ENCODE measurements at places on chromosomes 7 and 10.

- no peak for DNase-seq
These were observed 110.5 kb upstream of the KCTD7 start for GRCh38 chr7:66518151-66518691.

GRCh38 chr10:85789982-85790789 lies 576.4 kb downstream of the GRID1 start:
- DNase-seq: no peak

DNA sequence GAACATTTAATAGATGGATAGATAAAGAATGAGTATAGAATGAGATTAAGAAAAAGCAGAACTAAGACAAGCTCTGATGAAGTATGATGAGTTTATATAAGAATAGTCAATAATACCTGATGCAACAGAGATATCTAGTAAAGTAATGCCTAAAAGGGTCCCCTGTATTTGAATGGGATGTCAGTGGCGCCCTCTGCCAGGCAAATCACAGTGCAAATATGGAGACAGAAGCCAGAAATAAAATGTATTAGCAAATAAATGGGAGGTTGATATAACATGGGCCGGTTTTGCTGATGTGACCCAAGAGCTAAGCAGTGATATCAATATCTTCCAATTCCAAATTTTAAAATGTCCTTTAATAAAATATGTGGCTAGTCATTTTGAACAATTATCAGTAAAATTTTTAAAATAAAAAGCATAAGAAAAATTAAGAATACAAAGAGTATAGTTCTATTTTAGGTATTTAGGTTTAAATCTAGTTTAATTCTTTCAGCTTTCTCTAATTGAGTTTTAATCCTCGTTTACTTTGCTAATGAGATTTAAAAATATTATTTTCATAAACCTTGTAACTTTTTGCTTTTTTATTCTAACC lies 62.6 kb downstream of the ADK start:
- DNase-seq: no peak

GRCh38 chr7:22116451-22117030 lies 170.8 kb upstream of the CDCA7L start:
- no peak for DNase-seq

DNA sequence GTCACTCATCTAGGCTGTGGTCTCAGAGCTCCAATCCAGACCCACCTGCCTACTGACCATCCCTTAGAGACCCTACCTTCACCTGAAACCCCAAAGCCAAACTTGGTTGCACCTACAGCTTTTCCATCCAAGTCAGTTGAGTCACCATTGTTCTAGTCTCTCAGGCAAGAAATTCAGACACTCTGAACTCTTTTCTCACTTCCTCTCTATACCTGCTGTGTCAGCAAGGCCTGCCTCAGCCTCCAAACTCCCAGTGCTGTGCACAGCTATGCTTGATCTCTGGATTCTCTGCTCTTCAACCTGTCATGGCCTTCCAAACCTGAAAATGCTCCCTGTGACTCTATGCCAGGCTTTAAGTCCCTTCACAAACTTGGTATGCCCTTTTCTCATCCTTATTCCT lies 47.4 kb upstream of the MTURN start:
- DNase-seq: no peak

DNA sequence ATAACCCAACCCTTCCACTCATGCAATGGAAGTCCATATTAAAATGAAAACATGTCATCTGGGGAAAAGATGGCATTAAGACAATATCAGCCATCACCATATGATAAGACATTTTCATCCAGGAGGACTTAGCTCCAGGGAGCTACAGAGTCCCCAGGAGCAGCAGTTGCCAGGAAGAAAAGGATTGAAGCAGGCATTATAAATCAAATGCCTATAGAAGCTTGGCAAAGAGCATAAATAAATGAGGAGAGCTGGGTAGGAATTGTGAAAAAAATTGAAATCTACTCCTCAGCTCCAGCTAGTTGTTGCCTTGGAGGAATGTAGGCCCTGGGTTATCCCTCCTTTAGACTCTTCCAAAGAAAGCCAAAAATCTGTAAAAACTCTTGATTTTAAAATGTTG lies 42.5 kb downstream of the FAM13C start:
- DNase-seq: no peak

GRCh38 chr7:106952658-106953231 lies 87.7 kb downstream of the PIK3CG start:
- DNase-seq: no peak

GRCh38 chr7:146172112-146172511 lies 55.5 kb downstream of the CNTNAP2 start:
- no peak for DNase-seq

DNA sequence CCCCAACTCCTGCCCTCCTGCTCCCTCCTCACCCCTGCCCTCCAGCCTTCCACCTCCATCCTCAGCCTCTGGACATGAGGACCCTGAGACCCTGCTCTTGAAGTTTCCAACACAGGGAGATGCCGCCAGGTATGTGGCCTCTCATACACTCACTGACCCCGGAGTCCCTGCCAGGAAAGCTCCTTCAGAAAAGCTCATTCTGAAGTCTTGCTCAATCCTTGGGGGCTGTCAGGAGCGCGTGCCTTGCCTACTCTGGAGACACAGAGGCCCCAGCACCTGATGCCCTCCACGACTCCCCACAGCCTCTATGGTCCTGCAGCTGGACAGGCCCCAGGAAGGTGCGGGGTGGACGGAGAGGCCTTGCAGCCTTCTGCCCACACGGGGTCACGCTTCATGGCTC lies 11.0 kb downstream of the NUDT1 start:
- DNase-seq: no peak

GRCh38 chr7:44759246-44759645 lies 10.6 kb downstream of the ZMIZ2 start:
- no peak for DNase-seq

GRCh38 chr7:20158684-20159083 lies 58.5 kb downstream of the MACC1 start:
- DNase-seq: no peak

DNA sequence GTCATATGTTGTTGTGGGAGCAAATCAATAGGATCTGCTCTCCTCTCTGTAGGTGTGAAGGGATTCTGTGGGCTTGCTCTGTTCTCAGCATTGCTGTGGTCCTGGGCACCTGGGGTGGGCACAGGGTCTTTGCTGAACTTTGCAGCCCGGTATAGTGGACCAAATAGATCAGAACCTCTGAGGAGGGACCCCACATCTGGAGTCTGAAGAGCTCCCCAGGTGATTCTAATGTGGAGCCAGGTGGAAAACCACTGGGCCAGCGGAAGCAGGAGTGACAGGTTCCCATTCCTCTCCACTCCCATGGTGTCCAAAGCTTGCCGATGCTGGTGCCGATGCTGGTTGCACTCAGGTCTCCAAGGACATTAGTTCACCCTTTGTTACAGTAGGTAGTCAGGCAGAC lies 257.2 kb downstream of the GLRX3 start:
- DNase-seq: no peak

- no peak for DNase-seq
These were observed 103.0 kb upstream of the SEMA3A start for GRCh38 chr7:84297616-84298015.
